NCI-H1092 (cell line): ENCODE measurements at places on chromosomes 13 and 19.

GRCh38 chr19:6664916-6665315, 5.0 kb downstream of the TNFSF14 start:
- DNase-seq, result no peak

DNA sequence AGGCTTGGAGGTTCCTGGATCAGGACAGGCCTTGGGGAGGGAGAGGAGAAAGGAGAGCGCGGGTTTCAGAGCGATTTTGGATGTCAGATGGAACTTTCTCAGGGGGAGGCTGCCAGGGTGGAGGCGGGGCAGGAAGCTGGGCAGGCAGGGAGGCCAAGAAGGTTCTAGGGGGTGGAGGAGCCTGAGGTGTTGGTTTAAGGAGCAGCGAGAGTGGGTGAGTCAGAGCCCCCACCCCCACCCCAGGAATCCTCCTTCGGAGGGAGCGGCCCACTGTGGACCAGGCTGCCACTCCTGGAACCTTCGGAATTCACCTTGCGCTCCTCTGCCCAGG, 15.9 kb upstream of the NOP53 start:
- no peak for DNase-seq

DNA sequence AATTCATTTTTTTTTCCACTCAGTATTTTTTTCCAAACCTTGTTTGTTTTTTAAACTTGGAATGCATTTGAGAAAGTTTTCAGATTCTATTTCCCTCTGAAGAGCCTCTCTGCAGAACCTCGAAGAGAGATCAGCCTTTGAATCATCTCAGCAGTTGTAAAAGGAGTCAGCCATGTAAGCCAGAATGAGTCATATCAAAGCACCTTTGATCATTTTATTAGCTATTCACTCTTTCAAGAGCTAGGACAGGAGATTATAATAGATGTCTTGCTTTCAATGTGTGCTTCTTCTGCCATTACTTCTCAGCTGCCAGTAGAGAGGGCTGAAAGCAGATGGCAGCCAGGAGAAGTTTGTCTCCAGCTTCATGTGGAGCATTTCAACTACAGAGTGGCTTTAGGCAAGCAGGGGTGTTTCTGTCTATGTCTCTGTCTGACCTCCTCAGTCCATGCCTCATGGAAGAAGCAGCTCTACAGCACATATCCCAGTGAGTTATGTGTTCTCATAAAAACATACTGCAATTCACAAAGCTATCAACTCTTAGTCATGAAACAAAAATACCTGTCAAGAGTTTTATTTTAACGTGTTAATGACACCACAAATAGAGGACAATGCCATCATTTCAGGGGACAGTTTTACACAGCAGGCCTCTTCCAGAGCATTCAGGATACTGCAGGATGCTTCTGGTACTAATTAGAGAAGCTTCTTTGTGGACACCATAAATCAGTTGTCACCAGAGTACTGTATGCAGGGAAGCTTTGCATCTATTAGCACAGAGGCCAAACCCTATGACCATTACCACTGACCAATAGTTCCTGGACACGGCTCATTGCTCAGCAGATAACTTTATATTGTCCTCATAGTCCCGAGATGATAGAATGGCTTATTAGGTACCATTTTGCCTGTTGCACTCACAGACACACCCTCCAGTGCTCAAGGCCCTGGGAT, 94.3 kb downstream of the NHLRC3 start:
- DNase-seq, result no peak

- peak; percentile 26 for DNase-seq
Measured at GRCh38 chr19:13078897-13079541, 23.6 kb downstream of the LYL1 start.

GRCh38 chr19:1274852-1275259, 474 bp upstream of the FAM174C start:
- DNase-seq, result no peak

GRCh38 chr13:43354153-43354945, 331.0 kb downstream of the DNAJC15 start:
- DNase-seq, result no peak

GRCh38 chr13:46490129-46490528, 62.8 kb upstream of the LRCH1 start:
- no peak for DNase-seq

GRCh38 chr19:8615813-8616596, 5.5 kb upstream of the ADAMTS10 start:
- DNase-seq, result no peak

DNA sequence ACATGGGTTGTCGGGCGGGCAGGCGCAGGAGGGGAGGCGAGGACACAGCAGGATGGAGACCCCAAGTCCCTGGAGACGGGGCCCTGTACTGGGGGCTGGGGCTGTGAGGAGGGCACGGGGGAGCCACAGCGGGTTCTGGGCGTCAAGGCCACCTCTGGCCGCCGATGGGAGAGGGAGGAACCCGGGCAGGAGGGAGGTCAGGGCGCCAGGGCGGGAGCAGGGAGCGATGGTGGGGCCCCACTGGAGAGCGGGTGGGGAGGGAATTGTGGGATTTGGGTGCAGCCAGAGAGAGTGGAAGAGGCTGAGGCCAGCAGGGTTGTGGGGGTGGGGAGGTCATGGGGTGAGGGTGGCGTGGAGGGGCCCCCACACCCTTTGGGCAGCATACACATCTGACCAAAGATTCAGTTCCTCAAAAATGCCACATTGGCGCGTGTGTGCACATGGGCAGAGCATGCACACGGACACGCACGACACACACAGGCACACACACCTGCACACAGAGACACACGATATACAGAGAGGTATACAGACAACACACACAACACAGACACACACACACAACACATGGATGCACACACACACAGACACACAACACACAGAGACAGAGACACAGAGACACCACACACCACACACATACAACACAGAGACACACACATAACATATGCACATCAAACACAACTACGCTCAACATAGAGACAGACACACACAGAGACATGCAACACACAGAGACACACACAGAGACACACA, 54.9 kb downstream of the AP1M1 start:
- no peak for DNase-seq

- DNase-seq, result no peak
Measured at GRCh38 chr19:38089440-38089839, 134.6 kb downstream of the DPF1 start.

- no peak for DNase-seq
Measured at GRCh38 chr19:17406046-17406886, 836 bp upstream of the BST2 start.

DNA sequence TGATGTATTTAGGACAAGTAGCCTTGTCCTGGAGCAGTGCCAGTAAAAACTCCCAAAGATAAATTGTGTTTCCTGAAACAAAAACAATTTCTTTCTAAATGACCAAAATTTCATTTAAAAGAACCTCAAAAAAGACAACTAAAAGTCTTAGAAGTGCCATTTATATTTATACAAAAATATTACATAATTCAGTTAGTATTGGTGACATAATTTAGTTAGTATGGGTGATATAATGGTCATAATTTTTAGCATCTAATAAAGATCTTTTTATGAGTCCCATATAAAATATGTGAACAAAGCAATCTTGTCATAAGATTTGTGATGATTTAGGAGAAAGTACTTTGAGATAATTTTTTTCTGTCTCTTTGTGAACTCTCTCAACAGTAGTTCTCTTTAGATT, 76.0 kb downstream of the ELF1 start:
- no peak for DNase-seq

DNA sequence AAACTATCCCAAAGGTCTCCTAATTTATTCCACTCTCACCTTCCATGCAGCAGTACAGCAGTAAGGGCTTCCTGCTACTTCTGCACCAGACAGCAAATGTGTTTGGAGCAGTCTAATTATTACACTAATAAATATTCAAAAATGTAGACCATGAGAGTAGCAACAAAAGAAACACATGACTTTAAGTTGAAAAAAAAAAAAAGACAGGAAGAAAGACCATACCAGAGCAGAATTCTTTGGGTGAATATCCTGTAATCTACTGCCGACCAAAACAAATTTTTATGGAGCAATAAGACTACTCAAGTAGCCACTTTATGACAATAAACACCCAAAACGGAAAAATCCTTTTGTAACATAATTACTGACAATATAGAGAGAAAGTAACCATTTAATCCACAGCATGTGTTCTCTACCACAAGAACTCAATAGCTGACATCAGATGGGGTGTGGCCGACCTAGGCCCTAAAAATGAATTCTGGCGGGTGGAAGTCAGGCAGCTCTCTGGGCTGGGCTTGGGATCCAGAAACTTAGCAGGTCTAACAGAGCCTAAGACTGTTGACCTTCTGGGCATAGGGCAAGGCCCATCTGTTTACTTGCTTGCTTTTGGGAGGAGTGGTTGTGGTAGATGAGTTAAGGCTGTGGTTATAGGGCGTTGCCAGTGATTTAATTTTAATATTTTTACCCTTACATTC, 4.6 kb downstream of the KLF12 start:
- no peak for DNase-seq

GRCh38 chr13:99656844-99657381, 155.6 kb downstream of the TM9SF2 start:
- DNase-seq, result no peak

DNA sequence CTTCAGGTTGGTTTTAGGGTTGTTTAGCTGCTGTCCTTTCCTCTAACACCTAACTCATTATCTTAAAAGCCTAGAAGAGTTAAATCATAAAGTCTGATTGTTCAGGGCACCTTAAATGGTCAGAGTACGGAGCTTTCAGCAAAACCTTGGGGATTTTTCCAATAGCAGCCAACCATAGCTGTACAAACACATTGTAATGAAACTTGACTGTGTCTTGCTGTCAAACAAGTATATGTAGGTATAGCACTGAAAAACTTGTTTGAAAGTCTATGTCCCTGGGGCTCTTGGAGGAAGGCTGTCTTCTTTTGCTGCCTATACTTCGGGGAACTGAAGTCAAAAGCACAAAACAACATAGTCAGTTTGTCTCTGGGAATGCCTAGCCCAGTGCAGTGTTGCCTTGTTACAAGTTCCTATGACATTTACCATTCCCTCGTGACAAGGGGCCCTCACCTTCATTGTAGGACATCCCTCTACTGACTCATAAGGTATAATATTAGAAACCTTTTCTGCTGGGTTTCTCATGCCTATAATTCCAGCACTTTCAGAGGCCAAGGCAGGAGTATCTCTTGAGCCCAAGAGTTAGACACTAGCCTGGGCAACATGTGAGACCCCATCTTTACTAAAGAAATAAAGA, 474.5 kb upstream of the NBEA start:
- DNase-seq, result no peak

DNA sequence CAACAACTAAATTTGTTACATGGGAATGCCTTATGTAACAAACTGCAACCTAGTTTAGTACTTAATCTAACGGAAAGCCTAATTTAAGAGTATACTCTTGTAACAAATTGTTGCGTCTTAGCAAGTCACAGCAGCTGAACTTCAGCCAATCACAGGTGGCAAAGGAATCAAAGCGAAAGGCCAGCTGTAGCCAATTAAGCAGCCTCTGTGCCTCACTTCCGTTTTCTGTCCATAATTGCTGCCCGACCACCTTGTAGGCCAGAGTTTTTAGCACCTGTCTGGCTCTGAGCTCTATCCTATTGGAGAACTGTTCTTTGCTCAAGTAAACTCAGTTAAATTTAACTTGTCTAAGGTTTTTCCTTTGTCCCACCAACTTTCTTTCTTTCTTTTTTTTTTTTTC, 18.1 kb upstream of the HSPH1 start:
- no peak for DNase-seq

- DNase-seq, result no peak
Measured at GRCh38 chr13:75414036-75414827, 67.7 kb downstream of the TBC1D4 start.

DNA sequence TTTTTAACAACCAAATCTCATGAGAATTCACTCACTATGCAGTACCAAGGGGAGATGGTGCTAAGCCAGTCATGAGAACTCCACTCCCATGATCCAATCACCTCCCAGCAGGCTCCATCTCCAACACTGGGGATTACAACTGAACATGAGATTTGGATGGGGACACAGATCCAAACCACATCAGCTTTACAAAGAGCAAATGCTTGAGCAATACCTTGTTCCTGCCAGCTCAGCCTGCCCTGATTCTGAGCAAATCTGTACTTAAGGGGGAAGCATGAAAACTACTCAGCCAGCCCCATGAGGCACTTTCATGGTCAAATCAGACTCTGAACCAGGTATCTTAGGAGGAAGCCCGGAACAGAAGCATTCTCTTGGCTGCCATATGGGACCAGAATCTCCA, 259.9 kb downstream of the TBC1D4 start:
- no peak for DNase-seq

DNA sequence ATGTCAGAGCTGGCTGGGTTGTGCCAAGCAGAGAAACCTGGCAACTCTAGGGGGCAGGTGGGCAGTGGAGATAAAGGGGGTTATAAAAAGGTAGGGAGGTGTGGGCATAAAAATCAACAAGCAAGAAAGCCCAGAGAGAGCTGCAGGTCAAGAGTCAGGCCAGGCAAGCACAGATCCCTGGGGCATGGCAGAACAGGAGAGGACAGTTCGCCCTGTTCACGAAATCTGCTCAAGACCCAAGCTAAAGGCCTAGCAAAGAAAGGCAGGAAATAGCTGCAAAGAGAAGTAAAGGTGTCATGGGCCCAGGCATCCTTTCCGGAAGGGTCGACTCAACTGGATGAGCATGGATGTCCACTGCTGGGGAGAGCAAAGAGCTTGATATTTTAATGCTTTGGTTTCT, 3.4 kb downstream of the MBNL2 start:
- DNase-seq, result no peak

- DNase-seq, result no peak
Measured at GRCh38 chr13:109778102-109778542, 8.3 kb downstream of the IRS2 start.

- no peak for DNase-seq
Measured at GRCh38 chr13:44932850-44933251, 56.4 kb downstream of the NUFIP1 start.

GRCh38 chr13:43315522-43315921, 292.1 kb downstream of the DNAJC15 start:
- no peak for DNase-seq
